Dermis blood vessel endothelial cell (primary cell): ENCODE measurements at places on chromosomes 5 and 9.

- DNase-seq = peak; percentile 68
Observed at GRCh38 chr5:65041296-65042158, 272.8 kb downstream of the CWC27 start.

GRCh38 chr5:67050125-67050524 is 146.5 kb downstream of the CD180 start:
- no peak for DNase-seq

DNA sequence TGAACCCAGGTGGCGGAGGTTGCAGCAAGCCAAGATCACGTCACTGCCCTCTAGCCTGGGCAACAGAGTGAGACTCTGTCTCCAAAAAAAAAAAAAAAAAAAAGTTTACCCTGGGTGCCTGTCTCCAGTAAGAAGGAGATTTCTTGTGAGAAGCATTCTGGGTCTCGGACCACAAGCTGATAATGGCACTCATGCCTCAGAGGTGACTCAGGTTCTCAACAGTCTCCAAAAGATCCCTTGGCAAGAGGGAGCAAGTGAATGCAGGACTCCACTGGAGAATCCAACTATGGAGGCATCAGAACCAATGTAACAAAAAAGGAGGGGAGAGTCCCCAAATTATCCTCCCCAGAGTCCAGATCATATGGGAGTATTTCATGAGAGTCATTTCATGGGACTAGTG is 106.0 kb upstream of the LRRTM2 start:
- no peak for DNase-seq

GRCh38 chr5:108941746-108942145 is 194.0 kb downstream of the FER start:
- DNase-seq = no peak

GRCh38 chr5:141857226-141857625 is 21.0 kb downstream of the PCDH1 start:
- no peak for DNase-seq

DNA sequence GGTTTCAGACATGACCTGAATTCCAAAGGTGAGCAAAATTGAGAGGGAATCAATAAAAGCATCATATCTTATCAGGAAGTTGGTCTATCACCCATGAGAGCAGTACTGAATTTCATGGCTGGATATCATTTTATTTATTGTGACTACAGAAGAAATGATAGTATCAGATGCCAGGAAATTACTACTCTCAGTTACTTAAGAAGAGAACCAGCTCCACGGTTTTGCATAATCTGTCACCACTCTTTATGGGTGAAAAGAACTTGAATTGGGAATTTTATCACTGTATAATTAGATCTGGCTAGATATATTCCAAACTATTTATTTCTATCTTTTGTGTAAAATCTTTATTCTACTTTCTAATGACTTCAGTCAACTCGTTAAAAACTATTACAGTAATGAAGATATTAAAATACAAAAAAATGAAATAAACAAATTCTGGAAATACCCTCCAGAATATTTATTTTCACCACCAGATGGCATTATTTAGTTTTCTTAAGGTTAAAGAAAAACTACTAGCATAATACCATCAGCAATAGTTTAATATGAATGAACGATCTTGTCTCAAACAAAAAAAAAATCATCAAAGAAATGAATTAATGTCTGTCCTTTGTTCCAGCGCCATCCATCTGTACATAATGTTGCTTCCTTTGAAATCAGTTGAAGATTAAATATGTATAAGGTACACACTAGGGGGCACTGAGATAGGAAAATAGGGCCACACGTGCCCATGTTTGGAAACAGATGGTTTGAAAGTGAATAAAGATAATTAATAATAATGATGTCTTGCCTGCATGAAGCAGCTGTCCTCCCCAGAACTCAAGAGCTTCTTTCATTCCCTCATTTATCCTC is 84.7 kb upstream of the SLCO6A1 start:
- DNase-seq = peak; percentile 37

DNA sequence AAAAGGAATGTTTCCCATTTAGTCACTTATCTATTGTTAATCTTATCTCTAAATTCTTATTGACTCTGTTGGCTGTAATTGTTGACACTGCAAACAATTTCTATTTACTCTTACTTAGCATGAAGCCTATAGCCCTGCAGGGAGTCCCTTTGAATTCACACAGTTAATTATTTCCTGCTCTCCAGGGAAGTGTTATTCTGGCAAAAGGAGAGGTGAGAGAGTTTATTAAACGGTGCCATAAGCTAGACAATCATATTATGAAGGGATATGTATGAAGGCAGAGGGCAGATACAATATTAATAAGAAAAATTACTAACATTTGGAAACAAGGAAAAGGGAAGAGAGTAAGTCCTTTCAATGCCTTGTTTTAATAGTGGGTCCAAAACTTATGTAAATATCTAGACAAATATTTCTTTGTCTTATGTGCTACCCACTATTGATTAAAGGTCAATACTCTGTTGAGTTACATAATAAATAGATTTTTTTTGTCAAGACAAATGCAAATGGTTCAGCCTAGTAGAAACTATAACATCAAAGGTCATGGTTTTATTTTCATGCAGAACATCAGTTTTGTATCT is 107.1 kb downstream of the CDH18 start:
- DNase-seq = no peak
